ENCODE measurements at places on chromosomes 12 and 14. TPM values are rescaled to one million over a fixed set of nuclear protein-coding genes. Genes with fewer than 3 reads are reported as not detected.

GRCh38 chr12:65472079-65472478, 193.6 kb downstream of the MSRB3 start:
- H3K27ac ChIP-seq, result no peak overlapping the region
- H3K36me3 ChIP-seq, result no peaks in the 10 kb centered on the region
- H3K4me1 ChIP-seq, result peaks cover 7% of the 10 kb centered on the region
- H3K27me3 ChIP-seq, result no peaks in the 10 kb centered on the region
- no peak for DNase-seq

The DAO gene
- not detected for total RNA-seq

GRCh38 chr12:105581420-105581819, 250.9 kb downstream of the C12orf75 start:
- H3K27ac ChIP-seq, result no peak overlapping the region
- no peaks in the 10 kb centered on the region for H3K36me3 ChIP-seq

DNA sequence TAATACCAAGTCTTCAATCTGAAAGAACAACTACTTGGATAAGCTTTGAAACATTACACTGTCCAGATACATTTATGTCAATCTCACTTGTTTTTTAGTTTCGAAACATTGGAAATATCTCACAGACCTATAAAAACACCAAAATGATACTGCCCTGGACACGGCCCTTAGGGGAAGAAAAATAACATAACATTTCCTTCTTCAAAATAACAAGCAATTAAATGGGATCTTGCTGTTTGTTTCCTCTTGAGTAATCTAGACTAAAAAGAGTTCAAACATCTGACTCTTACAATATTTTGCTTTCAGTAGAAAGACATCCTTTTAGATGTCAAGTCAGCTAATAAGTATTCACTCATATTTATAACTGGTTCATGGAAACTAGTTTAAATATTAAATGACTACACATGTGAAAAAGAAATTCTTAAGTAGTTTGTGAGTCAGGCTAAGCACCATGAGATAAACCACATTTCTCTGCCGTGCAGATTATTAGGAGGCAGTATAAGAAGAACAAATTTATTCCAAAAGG, 87.5 kb downstream of the EPS8 start:
- H3K27me3 ChIP-seq, result no peaks in the 10 kb centered on the region
- H3K4me3 ChIP-seq, result no peak overlapping the region

The FBXO21 gene
- total RNA-seq, result 111 TPM

DNA sequence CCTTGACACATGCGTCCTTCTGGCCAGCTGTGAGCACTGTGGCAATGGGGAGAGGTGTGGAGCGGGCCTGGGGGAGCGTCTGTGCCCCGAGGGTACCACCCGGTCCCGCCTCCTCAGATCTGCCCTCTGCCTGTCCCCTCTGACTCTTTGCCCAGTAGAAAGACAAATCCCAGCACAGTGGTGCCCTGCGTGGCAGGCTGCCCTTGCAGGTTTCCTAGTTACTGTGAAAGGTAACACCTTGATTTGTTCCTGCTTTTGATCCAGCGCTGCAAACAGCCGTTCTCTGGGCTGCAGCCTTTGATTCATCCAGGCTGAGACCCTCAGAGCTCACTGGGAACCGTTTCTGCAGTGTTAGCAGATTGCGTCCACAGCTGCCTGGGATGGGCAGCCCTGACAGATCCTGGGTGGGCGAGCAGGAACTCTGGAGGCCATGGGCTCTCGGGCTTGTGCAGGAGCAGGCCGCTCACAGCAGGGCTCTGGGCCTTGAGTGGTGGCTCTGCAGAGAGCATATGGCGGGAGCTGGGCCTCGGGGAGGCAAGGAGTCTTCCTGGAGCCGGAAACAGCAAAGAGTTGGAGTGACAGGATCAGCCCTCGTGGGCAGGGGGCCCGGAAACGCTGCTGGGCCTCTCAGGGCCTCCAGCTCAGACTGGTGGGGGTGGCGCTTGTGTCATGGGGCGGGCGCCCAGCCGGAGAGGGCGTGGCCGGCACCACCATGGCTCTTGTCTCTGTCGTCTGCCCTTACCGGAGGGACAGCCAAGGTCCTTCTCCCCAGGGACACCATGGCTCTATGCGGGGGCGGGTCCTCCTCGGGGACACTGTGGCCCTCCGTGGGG, 16.6 kb downstream of the FBRSL1 start:
- peaks cover 58% of the 10 kb centered on the region for H3K4me1 ChIP-seq
- DNase-seq, result peak; percentile 88
- peak overlapping the region; percentile 30 for H3K4me3 ChIP-seq
- peak overlapping the region; percentile 20 for H3K27ac ChIP-seq
- H3K36me3 ChIP-seq, result no peaks in the 10 kb centered on the region

DNA sequence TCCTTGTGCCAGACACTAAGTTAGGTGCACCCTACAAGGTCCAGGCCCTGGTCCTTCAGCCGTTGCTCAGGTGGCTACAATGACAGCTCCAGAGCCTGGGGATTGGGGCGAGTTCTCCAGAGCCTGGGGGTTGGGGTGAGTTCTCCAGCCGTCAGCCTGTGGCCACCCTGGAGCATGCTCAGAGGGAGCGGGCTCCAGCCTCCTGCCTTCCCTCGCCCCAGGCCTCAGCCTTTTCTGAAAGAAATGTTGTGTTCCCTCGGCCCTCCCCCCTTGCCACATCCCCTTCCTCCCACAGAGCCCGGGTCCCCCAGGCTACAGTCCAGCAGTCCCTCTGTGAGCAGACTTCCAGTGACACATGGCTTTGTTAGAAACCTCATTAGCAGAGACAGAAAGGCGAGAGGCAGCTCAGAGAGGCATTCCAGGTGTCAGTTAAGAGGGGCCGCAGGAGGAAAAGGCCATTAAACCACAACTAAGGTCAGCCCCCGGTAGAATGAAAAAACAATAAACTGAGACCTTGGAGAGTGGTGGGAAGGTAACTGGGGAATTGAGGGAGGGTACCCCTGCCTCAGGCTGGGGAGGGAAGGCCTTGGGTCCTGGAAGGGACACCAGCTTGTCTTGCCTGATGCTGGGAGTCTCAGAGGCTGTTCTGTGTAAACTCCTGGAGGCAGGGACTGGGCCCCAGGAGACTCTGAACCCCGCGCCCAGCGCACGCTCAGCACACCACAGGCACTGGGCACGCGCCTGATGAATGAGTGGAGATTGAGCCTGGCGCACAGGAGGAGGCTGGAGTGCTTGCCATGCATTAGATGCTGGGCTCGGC, 23.1 kb upstream of the COL2A1 start:
- no peak for DNase-seq
- H3K27ac ChIP-seq, result no peak overlapping the region
- H3K27me3 ChIP-seq, result no peaks in the 10 kb centered on the region
- H3K4me1 ChIP-seq, result no peaks in the 10 kb centered on the region

The KIF26A gene
- 2.1 TPM for total RNA-seq

DNA sequence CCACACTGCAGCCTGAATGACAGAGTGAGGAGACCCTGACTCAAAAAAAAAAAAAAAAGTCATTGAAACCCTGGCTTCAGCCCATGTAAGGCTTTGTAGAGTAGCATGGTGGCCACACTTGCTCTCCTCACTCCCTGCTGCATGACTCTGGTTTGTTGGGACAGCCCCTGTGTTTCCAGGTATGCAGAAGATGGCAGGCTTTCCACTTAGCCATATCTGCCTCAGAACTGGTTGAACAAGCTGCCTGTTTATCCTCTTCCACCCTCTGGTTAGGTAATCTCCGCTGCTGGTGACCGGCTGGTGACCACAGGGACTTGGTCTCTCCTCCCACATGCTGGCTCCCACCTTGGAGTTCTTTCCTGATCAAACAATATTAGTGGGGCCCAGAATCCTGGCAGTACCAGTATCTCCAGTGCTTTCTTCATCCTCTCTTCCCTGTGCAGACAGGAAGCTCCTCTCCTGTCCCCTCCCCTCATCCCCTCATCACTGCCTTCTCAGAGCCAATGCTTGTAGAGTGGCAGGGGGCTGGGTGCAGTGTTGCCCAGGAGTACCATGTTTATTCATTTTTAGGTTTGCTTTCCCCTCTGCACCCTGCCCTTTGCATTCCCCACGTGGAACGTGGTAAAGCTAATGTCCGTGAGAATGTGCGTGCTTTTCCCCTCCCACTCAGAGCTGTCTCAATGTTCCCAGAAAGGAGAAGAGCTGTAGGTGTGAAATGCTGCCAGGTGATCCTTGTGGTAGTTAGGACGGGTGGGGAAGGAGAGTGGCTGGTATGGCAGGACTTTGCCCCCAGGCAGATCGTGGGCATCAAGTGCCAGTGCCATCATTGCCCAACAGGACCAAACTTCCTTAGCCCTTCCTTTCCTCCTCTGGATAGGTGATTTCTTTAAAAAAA, 11.3 kb downstream of the ABHD12B start:
- H3K27ac ChIP-seq, result no peak overlapping the region
- H3K4me3 ChIP-seq, result no peak overlapping the region
- H3K4me1 ChIP-seq, result no peaks in the 10 kb centered on the region
- no peak for DNase-seq
- H3K36me3 ChIP-seq, result no peaks in the 10 kb centered on the region
- H3K27me3 ChIP-seq, result no peaks in the 10 kb centered on the region

- DNase-seq, result no peak
- no peaks in the 10 kb centered on the region for H3K36me3 ChIP-seq
- no peak overlapping the region for H3K4me3 ChIP-seq
Observed at GRCh38 chr12:13386323-13387039, 190.0 kb downstream of the EMP1 start.

DNA sequence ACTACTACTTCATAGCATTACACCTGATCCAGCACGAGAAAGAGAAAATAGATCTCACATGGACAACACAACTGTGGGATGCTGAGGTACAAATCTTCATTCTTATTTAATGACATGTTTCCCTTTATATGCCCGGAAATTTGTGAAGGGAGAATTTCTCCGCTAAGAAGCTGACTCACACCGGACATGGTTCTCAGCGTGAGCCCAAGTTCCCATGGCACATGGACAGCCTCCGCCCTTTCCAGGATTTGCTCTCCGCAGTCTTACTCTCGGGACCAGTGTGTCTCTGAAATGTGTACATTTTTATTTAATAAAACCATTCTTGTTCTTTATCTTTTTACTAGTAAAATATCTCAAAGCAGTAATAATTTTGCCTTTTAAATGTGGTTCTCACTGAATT, 1154.8 kb downstream of the TMEM121 start:
- H3K36me3 ChIP-seq, result no peaks in the 10 kb centered on the region
- H3K27ac ChIP-seq, result no peak overlapping the region
- DNase-seq, result no peak

GRCh38 chr12:79141776-79142175, 277.2 kb downstream of the SYT1 start:
- no peaks in the 10 kb centered on the region for H3K27me3 ChIP-seq
- no peak for DNase-seq
- H3K36me3 ChIP-seq, result no peaks in the 10 kb centered on the region
- H3K4me3 ChIP-seq, result no peak overlapping the region

The HRK gene
- under 0.01 TPM for total RNA-seq

GRCh38 chr12:58961166-58961565, 40.9 kb upstream of the LRIG3 start:
- no peak overlapping the region for H3K4me3 ChIP-seq
- no peak overlapping the region for H3K27ac ChIP-seq
- no peaks in the 10 kb centered on the region for H3K36me3 ChIP-seq
- DNase-seq, result no peak
- H3K4me1 ChIP-seq, result no peaks in the 10 kb centered on the region

- no peak for DNase-seq
- no peak overlapping the region for H3K27ac ChIP-seq
- peak overlapping the region; percentile 97 for H3K4me3 ChIP-seq
- no peaks in the 10 kb centered on the region for H3K27me3 ChIP-seq
- peaks cover 20% of the 10 kb centered on the region for H3K4me1 ChIP-seq
- H3K36me3 ChIP-seq, result no peaks in the 10 kb centered on the region
Observed at GRCh38 chr12:13044906-13045299, 722 bp downstream of the FAM234B start.

The OVCH1 gene
- 0.16 TPM for total RNA-seq

The HOXC11 gene
- total RNA-seq, result not detected

DNA sequence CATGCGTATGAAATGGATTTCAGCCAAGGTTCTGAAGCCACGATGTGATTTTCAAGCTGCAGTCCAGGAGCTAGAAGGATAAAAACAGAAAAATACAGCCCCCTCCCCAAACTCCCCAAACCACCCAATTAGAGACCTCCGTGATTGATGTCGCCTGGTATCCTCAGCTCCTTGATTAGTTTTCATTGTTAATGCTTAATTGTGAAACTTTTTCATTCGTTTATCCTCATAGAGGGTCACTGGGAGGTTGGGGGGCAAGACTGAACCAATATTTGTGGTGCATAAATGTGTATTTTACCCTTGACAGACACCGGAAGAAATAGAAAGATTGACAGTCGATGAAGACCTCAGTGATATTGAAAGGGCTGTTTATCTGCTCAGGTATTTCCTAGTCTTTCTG, 1.6 kb downstream of the PPP4R4 start:
- peaks cover 21% of the 10 kb centered on the region for H3K4me1 ChIP-seq
- no peak for DNase-seq
- peaks cover 60% of the 10 kb centered on the region for H3K27me3 ChIP-seq
- H3K36me3 ChIP-seq, result no peaks in the 10 kb centered on the region

DNA sequence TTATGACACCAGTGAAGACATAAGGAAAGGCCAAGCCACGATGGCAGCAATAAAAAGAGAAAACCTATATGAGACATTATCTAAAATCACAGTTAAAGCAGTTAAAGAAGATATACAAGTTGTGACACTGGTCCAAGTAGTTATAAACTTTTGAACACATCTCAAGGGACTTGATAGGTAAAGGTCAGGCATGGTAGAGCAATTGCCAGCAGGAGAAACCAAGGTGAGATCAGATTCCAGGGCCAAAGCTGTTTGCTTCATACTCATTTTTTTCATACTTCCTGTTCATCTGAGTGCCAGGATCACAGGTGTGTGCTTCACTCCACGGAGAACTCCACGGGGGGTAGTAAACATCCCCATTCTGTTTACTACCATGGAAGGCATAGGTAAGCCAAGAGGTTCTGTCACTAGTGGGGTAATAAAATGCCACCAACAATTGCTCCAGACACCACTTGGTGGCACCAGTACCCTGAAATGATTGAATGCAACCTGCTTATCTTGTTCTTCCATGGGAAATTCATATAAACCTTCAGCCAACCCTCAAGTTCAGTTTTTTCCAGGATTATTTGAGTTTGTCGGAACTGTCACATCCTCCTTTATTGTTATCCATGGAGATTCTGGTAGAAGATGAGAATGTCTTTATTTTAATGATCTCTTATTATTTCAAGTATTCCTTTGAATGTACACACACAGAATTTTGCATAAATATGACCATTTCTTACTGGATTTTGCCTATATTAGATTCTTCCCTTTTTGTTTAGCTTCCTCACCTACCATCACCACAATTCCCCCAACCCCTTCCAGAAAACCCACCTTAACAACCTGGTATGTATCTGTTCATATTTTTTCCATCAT, 59.2 kb upstream of the TSPAN8 start:
- DNase-seq, result no peak
- H3K4me3 ChIP-seq, result no peak overlapping the region
- H3K27ac ChIP-seq, result no peak overlapping the region
- H3K4me1 ChIP-seq, result no peaks in the 10 kb centered on the region
- no peaks in the 10 kb centered on the region for H3K36me3 ChIP-seq
